ENCODE measurements at places on chromosomes 6 and 20.

DNA sequence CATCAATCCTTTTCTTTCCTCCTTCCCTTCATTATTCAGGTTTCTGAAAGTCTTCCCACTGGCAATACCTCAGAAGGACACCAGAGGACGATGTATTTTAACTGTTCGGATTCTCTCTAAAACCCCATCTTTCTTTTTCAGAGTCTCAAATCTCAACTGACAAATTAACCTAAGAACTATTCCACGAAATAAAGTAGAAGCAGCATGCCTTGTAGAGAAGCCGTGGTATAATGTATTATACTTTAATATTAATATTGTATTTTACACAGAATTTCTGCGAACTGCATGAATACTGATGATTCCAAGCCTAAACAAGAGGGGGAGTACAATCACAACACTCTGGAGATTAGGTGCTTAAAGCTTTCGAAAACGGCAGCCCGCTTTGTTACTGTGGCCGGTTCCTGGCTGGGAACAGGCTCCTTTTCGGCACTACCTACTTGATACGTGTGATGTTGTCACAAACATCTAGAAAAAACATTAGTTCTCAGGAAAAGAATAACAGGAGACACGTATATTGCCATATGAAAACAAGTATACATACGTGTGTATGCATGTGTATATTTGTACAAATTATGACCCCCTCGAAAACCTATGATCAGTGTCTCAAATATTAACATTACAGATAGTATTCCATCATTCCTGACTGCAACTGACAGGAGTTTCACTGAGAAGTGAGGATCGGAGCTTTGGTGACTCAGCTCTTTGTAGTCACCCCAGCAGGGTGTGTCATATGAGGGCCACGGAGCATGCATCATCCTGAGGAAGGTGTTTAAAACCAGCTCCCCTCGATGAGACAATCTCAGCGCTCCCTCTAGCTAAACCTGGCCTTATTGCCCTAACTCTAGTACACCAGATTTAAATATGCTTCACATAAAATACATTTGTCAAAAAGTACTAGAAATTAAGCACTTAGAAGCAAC lies 319.7 kb upstream of the TCF21 start:
- no peak for DNase-seq

GRCh38 chr6:82227770-82228169 lies 19.8 kb downstream of the IBTK start:
- no peak for DNase-seq

GRCh38 chr6:166598441-166599138 lies 12.1 kb upstream of the RAMACL start:
- no peak for DNase-seq

GRCh38 chr6:131038597-131039344 lies 24.3 kb downstream of the EPB41L2 start:
- DNase-seq, result no peak

DNA sequence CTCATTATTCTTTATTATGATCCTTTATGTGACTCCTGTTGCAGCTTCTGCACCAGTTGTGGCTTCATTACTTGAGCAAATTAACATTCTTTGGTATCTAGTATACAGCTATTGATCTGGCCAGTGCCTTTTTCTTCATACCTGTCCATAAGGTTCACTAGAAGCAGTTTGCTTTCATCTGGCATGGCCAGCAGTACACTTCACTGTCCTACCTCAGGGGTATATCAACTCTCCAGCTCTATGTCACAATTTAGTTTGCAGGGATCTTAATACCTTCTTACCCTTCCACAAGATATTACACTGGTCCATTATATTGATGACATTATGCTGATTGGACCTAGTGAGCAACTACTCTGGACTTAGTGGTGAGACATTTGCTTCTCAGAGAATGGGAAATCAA lies 46.6 kb downstream of the VTA1 start:
- no peak for DNase-seq

- no peak for DNase-seq
These were observed 118.9 kb downstream of the RIN2 start for GRCh38 chr20:19876828-19877460.
